Mesothelial cell of epicardium (in vitro differentiated cells): ENCODE measurements at places on chromosomes 16 and 17.

GRCh38 chr16:64409783-64410210 lies 712.1 kb downstream of the CDH11 start:
- no peaks in the 10 kb centered on the region for H3K4me1 ChIP-seq
- H3K4me3 ChIP-seq, result no peak overlapping the region
- H3K36me3 ChIP-seq, result no peaks in the 10 kb centered on the region

- H3K4me1 ChIP-seq, result peaks cover 14% of the 10 kb centered on the region
- no peak overlapping the region for H3K4me3 ChIP-seq
- no peak for DNase-seq
- H3K36me3 ChIP-seq, result no peaks in the 10 kb centered on the region
These were observed 74.3 kb downstream of the AXIN2 start for GRCh38 chr17:65487161-65487560.

- H3K27me3 ChIP-seq, result peaks cover 88% of the 10 kb centered on the region
- DNase-seq, result peak; percentile 86
- H3K36me3 ChIP-seq, result no peaks in the 10 kb centered on the region
These were observed at the start of gene C1QL1 for GRCh38 chr17:44968225-44969143. C1QL1 (minus strand) TSS chr17:44968303; CDS start chr17:44968048, 255 bp downstream.

DNA sequence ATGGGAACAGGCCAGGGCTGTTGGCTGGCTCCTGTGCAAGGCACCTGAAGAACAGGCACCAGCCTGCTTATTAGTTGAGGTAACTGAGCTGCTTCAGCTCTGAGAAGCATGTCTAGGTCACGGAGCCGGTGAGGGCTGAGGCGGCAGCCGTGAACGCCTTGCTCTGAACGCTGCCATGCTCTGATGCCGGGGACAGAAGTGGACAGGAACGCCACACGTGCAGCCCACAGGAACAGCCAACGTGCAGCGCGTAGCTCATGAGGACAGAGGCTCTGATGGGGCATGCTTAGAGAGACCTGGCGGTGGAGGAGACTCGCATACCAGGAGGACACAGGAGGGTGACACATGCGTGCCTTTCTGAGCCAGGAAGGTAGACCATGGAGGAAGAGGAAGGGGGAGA lies 25.6 kb downstream of the USP22 start:
- no peaks in the 10 kb centered on the region for H3K4me1 ChIP-seq
- peaks cover 63% of the 10 kb centered on the region for H3K36me3 ChIP-seq
- H3K27ac ChIP-seq, result no peak overlapping the region

DNA sequence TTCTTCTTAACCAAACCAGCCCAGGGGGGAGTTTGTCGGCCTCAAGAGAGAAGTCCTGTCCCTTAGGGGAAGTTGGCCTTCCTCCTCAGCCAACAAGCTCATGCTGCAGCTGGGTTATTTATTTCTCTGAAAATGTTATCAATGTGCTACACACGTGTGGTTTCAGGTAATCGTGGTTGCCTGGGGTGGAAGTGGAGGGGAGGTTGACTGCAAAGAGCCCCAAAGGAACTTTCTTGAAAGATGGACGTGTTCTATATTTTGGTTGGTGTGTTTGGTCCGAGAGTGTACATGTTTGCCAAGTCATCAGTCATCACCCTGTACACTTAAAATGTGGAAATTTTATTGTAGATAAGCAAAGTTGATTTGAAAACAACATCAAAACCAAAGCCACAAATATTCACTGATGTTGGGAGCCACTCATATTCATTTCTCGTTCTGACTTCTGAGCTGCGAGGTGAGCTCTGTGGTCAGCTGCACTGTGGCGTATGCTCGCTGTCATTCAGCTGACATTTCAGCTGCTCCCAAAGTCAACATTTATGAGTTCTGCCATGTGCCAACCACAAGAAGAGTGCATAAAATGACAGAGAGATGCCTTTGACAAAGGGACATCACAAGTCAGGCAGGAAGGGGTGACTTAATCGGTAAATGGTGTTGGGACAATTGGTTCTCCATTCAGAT lies 26.5 kb upstream of the ADGRG1 start:
- DNase-seq, result no peak
- peaks cover 9% of the 10 kb centered on the region for H3K4me1 ChIP-seq
- H3K36me3 ChIP-seq, result no peaks in the 10 kb centered on the region
- H3K27ac ChIP-seq, result no peak overlapping the region

GRCh38 chr17:43217614-43218087 lies 6.0 kb downstream of the TMEM106A start:
- no peak for DNase-seq
- peaks cover 4% of the 10 kb centered on the region for H3K4me1 ChIP-seq
- H3K27ac ChIP-seq, result no peak overlapping the region
- H3K4me3 ChIP-seq, result no peak overlapping the region
- peaks cover 4% of the 10 kb centered on the region for H3K36me3 ChIP-seq
- H3K27me3 ChIP-seq, result no peaks in the 10 kb centered on the region

GRCh38 chr17:1365445-1366039 lies 34.5 kb downstream of the YWHAE start:
- H3K27ac ChIP-seq, result peak overlapping the region; percentile 30
- peak; percentile 47 for DNase-seq
- H3K27me3 ChIP-seq, result no peaks in the 10 kb centered on the region
- peaks cover 11% of the 10 kb centered on the region for H3K36me3 ChIP-seq
- peaks cover 5% of the 10 kb centered on the region for H3K4me1 ChIP-seq

DNA sequence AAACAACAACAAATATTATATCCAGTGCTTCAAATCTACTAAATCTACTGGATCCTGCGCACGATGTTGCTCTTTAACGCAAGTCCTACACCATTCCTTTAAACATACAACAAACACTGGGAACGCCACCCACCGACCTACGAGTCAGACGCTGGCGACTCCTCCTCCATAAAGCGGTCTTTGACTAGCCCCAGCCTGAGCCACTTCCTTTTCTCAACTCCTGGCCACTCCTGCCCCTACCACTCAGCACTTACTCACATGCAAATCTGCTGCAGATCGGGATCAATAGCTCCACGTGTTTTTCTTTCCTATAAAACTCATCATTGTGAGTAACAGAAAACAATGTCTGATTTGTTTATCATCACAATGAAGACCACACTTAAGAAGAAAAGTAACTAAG lies 32.8 kb upstream of the MNT start:
- DNase-seq, result no peak
- no peak overlapping the region for H3K27ac ChIP-seq
- H3K4me1 ChIP-seq, result peaks cover 6% of the 10 kb centered on the region
- no peaks in the 10 kb centered on the region for H3K27me3 ChIP-seq

DNA sequence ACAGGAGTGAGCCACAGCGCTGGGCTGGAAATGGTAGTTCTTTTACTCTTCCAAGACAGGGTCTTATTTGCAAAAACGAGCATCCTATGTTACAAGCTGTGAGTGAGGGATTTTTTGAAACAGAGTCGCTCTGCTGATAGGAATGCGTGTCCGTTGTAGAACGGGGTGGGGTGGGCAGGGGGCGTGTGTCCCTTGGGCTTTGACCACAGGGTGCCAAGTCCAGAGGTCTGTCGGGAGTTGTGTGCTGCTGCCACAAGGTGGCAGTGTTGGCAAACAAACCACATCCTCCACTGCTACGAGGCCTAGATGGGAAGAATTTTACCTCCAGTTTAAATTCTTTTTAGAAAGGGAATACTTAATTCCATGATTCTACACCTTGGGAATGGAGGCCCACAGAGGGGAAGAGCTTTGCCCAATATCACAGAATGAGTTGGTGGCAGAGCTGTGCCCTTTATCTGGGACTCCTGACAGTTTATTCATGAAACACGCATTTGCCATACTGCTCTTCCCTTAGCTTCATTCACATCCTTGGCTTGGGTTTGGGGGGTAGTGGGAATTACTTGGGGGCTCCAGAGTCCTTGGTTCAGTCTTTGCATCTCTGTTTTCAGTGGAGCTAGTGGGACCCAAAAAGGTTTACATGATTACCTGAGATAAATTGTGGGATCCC lies 30.6 kb upstream of the ETV4 start:
- H3K27ac ChIP-seq, result peak overlapping the region; percentile 17
- peaks cover 2% of the 10 kb centered on the region for H3K27me3 ChIP-seq
- H3K4me1 ChIP-seq, result peaks cover 34% of the 10 kb centered on the region
- no peaks in the 10 kb centered on the region for H3K36me3 ChIP-seq
- no peak overlapping the region for H3K4me3 ChIP-seq

GRCh38 chr16:49485663-49486062 lies 112.1 kb downstream of the C16orf78 start:
- H3K27ac ChIP-seq, result no peak overlapping the region
- H3K36me3 ChIP-seq, result no peaks in the 10 kb centered on the region
- DNase-seq, result no peak
- peaks cover 2% of the 10 kb centered on the region for H3K4me1 ChIP-seq

DNA sequence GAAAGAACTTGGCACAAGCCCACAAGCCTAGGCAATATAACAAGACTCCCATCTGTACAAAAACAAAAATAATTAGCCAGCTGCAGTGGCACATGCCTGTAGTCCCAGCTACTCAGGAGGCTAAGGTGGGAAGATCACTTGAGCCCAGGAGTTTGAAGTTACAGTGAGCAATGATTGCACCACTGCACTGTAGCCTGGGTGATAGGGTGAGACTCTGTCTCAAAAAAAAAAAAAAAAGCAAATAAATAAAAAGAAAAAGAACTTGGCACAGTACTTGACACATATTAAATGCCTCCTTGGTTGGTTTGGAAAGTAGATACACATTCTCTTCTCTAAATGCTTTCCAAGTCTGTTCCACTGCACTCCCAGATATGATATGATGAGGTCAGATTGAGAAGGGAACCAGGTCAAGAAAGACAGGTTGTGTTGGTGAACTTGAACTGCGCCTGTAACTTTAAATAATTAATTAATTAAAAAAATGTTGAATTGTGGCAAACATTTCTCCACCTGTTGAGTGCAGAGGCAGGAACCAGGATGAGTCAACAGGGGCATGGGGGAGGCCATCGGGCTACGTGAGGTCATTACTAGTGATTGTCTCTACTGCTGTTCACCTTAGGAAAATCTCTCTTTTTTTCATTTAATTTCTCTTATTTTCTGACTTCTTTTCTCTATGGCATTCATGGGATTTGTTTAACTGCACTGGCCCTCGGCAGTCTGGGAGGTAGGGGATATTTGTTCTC lies 25.9 kb upstream of the EFCAB13 start:
- H3K27me3 ChIP-seq, result no peaks in the 10 kb centered on the region
- no peaks in the 10 kb centered on the region for H3K36me3 ChIP-seq
- no peak overlapping the region for H3K4me3 ChIP-seq
- peaks cover 7% of the 10 kb centered on the region for H3K4me1 ChIP-seq

- peak overlapping the region; percentile 24 for H3K4me3 ChIP-seq
- H3K36me3 ChIP-seq, result no peaks in the 10 kb centered on the region
- H3K27me3 ChIP-seq, result no peaks in the 10 kb centered on the region
These were observed 10.0 kb downstream of the BAIAP2 start for GRCh38 chr17:81044764-81045589.

DNA sequence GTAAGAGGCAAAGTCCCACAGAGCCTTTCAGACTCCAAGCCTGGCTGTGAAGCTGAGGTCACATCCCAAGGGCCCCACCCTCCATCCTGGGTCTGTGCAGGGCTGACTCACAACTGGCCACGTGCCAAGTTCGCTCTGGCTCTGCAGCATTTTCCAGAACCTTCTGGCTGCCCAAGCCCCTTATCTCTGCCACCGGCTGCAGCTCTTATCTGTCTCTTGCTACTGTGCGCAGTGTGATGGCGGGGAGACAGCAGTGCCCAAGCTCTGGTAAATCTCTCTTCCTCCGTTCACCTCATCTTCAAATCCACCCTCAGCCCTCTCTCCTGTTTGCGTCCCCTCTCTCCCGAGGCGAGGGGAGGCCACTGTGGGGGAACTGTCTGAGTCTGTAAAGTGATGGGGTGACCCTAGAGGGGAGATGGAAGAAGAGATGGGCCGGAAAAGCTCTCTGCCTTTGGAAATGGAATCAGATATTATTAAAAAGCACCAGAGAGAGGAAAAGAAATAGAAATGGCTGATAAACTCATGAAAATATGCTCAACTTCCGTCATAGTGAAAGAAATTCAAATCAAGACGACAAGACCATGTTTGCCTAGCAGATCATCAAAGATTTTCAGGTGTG lies 162.7 kb upstream of the CDC42EP4 start:
- peaks cover 6% of the 10 kb centered on the region for H3K36me3 ChIP-seq
- peak; percentile 79 for DNase-seq
- peak overlapping the region; percentile 85 for H3K27ac ChIP-seq

GRCh38 chr17:12765548-12765947 lies 23.8 kb upstream of the ARHGAP44 start:
- no peaks in the 10 kb centered on the region for H3K27me3 ChIP-seq
- no peaks in the 10 kb centered on the region for H3K4me1 ChIP-seq
- no peak overlapping the region for H3K27ac ChIP-seq
- no peak overlapping the region for H3K4me3 ChIP-seq
- DNase-seq, result no peak

- no peaks in the 10 kb centered on the region for H3K4me1 ChIP-seq
- H3K27me3 ChIP-seq, result no peaks in the 10 kb centered on the region
These were observed 38.1 kb upstream of the METRNL start for GRCh38 chr17:83041305-83041704.

DNA sequence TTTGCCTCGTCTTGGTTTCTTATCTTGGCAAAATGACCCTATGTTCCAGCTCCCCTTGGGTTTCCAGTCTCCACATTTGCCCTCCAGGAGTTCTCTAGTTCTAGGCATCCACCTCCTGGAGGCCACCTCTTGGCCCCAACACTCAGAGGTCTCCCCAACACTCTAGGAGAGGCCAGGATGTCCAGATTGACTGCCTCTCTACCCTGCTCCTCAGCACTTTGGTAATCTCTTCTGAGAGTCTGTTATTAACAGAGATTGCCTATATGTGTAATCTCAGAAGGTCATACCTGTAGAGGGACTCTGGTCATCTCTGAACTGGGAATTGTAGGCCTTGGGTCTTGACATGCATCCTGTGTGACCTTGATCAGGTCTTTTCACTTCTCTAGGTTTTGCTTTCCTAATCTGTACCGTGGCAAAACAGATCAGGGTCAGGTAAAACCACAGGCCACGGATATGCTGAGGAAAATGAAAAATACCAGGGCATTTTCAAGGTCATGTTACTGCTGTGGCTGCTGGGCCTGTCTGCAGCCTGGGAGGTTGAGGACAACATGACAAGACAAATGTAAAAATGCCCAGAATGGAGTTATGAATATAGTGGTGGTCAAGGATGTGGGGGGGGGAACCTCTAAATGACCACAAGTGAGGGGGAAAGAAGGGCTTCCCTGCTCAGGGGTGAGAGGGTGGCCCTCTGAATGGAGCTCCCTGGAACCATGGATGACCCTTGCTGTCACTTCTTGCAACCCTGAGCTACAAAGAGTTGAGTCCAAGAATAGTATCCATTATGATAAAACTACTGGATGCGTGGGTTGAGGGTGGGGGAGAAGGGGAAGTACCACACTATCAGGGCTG lies 5.0 kb upstream of the CCL4L2 start:
- no peak overlapping the region for H3K27ac ChIP-seq
- peaks cover 5% of the 10 kb centered on the region for H3K4me1 ChIP-seq
- H3K36me3 ChIP-seq, result no peaks in the 10 kb centered on the region
- no peak for DNase-seq
- H3K4me3 ChIP-seq, result no peak overlapping the region

- peak overlapping the region; percentile 14 for H3K27ac ChIP-seq
- H3K4me1 ChIP-seq, result peaks cover 38% of the 10 kb centered on the region
- no peak overlapping the region for H3K4me3 ChIP-seq
These were observed 46.1 kb upstream of the KCNJ2 start for GRCh38 chr17:70123193-70123592.
